ENCODE measurements at places on chromosomes 7 and 10.

DNA sequence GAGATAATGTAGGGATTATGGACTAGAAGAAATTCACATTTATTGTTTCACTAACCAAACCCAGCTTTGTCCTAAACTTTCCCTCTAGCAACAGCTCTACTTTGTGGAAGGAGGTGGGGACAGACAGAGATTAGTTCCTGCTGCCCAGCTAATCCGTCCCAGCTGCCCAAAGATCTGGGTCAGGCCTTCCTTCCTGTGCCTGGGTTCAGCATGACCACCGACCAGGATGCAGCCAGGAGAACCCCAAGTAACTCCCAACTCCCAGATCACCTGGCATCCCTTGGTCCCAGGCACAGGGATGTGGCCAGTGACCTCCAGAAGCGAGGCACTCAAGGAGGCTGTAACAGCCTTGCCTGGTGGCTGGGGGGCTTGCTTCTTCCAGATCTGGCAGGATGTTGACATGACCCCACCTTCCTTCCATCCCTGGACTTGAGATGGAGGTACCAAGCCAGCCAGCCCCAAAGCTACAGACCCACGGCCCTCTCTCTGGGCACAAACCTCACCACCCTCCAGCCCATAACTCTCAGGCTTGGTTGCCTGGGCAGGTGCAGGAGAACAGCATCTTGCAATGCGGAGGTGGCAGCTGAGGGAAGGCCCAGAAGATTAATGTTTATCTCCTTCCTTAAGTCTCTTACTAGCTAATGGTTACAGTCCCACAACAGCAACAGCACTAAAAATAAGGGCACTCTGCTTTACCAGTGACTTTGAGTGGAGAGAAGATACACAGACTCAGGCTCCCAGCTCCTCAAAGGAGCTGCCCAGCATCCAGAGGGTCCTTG is 11.1 kb downstream of the CAMK2G start:
- no peak for DNase-seq

- DNase-seq = no peak
These were observed at the start of gene RBM20 for GRCh38 chr10:110643653-110644597. Gene RBM20 (plus strand): TSS chr10:110644336. CDS start chr10:110644455, 119 bp downstream.

- no peak for DNase-seq
These were observed 16.0 kb upstream of the UBE2H start for GRCh38 chr7:129968592-129969383.

DNA sequence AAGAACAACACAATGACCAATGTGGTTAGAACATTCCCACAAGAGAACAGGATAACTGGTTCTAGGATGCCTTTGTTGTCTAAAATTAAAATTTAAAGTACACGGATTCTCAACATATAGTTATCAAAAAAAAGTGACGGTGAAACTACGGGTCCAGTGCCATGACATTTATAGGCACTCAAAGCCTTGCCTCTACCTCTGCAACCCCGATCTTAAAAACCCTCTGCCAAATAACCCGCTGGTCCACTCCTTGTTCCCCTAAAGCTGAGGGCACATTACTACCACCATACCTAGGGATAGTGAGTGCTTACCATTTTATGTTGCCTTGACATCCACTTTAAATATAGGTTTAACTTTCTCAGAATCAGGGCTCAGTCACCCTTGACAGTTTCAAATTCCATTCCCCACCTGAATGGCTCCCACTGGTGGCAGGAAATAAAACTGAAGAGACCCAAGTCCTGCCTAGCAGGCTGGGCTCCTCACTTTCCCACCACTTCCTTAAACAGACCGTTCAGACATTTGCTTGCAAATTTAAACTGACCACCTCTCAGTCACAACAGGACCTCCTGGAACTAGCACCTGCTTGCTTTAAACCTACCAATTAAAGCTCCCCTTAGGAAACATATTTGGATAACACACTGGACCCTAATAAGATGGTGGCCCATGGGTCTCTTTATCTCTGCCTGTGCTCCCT is 169.9 kb upstream of the ASAH2 start:
- no peak for DNase-seq

- DNase-seq = no peak
These were observed 13.5 kb upstream of the EGFR start for GRCh38 chr7:55005241-55005851.

- no peak for DNase-seq
These were observed 67.8 kb upstream of the CYTH3 start for GRCh38 chr7:6340241-6340640.

DNA sequence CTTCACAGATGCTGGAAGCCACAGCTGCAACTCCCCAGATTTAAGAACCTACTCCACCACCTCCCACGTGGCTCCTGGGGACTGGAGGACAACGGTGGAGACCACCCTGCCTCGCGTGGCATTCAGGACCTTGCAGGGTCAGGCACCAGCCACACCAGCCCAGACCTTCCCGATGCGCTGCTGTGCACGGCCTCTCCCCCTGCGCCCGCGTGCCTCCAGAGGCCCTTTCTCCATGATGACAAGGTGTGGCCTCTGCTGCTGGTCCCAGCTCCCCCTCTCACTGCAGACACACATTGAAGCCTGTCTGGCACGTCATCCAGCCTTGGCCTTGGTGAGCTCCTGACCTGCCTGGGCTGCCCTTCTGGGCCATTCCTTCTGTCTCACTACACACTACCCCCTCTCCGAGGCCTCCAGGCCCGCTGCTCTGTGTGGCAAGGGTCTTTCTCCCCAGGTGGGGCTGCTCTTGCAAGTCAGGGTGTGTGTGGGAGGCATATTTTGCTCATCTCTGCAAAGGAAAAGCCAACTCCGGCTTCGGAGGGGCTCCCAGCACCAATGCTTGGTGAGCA is 254.8 kb downstream of the MAD1L1 start:
- DNase-seq = no peak

GRCh38 chr10:80870282-80870681 is 332.6 kb downstream of the SH2D4B start:
- no peak for DNase-seq

DNA sequence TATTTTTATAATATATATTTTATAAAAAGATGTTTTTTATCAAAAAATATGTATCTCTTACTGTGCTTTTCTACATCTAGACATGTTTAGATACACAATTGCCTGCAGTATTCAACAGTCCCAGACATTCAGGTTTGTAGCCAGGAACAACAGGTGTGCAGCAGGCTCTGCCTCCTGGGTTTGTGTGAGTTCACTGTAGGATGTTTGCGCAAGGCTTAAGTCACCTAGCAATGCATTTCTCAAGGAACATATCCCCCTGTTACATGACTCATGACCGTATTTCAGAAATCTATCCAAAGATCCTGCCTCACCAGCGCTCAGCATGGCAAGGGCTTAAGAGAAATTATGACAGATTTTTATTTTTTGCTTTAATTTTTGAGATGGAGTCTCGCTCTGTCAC is 41.5 kb downstream of the PITRM1 start:
- DNase-seq = no peak

DNA sequence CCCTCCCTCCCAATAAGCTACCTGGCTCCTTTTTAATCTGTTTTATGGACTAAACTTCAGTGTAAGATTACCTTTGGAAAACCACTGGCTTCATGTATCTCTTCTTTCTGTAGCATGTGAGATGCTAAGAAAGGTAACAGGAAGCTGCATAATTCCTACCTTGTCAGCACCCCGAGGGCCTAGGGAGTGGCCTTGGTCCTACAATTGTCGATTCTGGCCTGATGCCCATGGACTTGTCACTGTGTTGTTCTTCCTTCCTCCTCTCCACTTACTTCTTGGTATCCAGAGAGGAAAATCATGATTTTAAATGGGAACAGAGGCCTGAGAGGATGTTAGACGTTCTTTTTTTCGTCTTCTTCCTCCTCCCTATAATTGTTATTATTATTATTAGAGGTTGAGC is 42.9 kb upstream of the PDZD8 start:
- DNase-seq = no peak

DNA sequence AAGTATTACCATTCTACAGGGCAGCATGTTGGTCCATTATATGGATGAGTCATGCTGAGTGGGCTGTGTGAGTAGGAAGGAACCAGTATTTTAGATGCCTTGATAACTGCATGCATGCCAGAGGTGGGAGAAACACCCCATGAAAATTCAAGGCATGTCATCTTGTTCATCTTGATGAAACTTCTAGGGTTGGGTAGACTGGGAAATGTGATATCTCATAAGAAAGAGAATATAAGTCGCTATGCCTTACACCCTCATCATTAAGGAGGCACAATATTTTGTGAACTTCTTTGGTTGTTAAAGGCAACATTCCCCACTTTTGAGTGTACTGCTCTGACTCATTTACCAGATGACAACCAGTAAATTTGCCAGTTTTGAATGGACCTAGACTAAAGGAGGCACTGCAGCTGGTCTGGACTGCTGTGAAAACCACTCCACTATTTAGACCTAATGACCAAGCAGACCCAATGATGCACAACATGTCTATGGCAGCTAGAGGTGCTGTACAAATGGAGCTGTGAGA is 48.0 kb downstream of the ZNF365 start:
- no peak for DNase-seq

Data from stimulated activated CD8-positive, alpha-beta memory T cell treated with anti-CD3 and anti-CD28 coated beads, Interleukin-2, amount 100 ng/mL, for 1 hour (primary cell).